ENCODE measurements at places on chromosomes 13 and 19.

GRCh38 chr13:85666356-85666755, 132.9 kb downstream of the SLITRK6 start:
- no peak for DNase-seq

- no peak for DNase-seq
These were observed 82.8 kb downstream of the FRY start for GRCh38 chr13:32114284-32114950.

DNA sequence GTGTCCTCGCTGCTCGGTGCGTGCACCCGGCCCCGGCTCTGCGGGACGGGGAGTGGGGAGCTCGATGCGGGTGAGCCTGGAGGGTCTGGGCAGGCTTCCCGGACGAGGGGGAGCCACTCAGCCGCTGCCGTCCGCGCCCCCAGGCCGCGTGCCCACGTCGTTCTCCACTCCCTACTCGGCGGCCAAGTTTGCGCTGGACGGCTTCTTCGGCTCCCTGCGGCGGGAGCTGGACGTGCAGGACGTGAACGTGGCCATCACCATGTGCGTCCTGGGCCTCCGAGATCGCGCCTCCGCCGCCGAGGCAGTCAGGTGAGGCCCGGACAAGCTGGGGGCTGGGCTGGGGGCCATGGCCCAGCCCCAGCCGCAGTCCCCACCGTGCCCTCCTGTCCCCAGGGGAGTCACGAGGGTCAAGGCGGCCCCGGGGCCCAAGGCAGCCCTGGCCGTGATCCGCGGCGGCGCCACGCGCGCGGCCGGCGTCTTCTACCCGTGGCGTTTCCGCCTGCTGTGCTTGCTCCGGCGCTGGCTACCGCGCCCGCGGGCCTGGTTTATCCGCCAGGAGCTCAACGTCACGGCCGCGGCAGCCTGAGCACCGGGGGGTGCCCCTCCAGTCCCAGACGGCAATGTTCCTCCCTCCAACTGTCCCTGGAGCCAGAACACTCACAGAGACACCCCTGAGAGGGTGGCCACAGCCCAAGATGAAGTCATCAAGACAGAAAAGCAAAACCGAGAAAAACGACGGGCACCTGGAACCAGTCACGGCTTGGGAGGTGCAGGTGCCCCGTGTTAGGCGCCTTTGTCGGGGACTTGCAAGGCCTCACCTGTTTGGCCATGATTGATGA, 2.5 kb upstream of the RPL36 start:
- no peak for DNase-seq

DNA sequence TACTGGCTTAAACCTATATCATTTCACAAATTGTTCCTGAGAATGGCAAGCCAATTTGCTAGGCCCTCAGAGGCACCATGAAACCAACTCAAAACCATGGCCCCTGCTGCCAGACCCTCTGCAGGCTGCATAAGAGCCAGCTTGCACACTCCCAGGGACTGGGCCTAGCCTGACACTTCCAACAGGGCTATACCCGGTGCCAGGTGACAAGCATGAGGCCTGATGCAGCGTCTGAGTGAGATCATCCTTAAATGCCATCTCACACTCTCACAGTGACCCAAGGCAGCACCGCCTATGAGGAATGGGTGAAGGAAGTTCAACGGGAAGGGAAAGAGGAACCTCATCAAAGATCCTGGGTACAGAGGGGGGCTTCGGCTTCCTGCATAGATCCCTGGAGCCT, 65.6 kb downstream of the C13orf42 start:
- DNase-seq, result no peak

- no peak for DNase-seq
These were observed 279.6 kb downstream of the SLC7A1 start for GRCh38 chr13:29315847-29316246.

DNA sequence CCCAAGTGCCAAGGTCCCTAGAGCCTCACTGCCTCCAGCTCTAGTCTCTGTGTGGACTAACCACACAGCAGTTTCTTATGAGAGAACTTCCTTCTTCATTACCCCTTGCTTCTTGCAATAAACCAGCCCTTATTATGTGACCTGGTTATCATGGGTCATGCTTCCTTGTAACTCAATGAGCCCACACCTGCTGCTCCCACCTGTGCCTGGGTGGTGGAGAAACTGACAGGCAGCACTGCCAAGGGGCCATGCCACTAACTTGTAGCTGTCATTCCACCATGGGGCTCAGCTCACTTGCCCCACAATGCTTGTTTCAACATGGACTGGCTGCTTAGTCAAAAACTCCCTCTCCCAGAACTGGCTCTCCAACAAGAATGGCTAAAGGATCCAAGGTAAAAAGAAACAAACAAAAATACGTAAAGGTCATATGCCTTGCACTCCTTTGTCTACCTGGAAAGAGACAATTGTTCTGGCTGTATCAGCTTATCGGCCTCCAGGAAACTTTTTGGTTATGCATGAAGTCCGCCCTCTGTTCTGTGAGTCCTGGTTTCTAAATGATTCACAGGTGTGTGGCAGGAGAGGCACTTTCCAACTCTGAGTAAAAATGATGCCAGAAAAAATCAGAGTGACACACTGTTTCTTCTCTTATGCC, 446.4 kb downstream of the COG6 start:
- no peak for DNase-seq

GRCh38 chr19:44816301-44816700, 7.4 kb downstream of the BCAM start:
- DNase-seq, result no peak

DNA sequence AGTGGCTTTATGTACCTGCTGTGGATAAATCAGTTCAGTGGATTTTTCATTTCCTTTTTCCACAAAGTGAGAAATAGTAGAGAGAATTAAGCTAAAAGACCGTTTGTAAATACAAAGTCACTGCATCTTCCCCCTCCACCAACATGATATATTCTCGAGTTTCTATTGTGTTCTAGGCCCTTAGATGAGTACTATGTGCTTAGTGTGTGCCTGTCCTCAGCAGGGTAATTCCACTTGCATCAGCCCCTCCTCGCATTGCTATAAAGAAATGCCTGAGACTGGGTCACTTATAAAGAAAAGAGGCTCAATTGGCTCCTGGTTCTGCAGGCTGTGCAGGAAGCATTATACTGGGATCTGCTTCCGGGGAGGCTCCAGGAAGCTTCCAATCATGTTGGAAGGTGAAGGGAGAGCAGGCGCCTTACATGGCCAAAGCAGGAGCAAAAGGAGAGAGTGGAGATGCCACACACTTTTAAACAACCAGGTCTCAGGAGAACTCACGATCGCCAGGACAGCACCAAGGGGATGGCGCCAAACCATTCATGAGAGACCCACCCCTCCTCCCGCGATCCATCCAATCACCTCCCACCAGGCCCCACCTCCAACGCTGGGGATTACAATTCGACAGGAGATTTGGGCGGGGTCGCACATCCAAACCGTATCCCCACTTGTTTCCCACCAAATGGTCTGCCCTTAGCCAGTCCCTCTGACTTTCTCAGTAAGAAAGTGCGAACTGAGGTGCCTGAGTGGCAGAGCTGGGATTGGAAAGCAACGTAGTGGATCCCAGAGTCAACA, 102.3 kb upstream of the ABCC4 start:
- no peak for DNase-seq

- peak; percentile 19 for DNase-seq
These were observed 8.3 kb downstream of the TNFRSF19 start for GRCh38 chr13:23578411-23579071.

DNA sequence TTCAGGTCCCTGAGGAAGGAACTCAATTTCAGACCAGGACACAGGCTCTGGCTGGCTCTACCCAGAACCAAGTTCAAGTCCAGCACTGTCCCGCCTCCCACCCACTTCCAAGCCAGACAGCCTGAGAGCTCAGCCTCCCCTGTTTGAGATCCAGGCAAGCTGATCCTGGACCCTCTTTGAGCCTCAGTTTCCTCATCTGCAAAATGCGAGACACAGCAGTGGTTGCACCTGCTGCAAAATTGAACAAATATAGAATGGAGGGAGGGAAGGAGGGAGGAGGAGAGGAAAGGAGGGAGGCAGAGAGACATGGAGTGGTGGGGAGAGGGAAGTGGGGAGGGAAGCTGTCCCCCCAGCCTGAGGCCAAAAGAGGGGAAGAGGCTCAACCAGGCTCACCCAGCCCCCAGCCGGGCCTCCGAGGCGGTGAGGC, 751 bp downstream of the TMEM221 start:
- no peak for DNase-seq

GRCh38 chr13:87234981-87235380, 436.2 kb upstream of the SLITRK5 start:
- DNase-seq, result no peak

All from NCI-H187 (cell line).